CMK (cell line): ENCODE measurements at places on chromosomes 1 and 21.

DNA sequence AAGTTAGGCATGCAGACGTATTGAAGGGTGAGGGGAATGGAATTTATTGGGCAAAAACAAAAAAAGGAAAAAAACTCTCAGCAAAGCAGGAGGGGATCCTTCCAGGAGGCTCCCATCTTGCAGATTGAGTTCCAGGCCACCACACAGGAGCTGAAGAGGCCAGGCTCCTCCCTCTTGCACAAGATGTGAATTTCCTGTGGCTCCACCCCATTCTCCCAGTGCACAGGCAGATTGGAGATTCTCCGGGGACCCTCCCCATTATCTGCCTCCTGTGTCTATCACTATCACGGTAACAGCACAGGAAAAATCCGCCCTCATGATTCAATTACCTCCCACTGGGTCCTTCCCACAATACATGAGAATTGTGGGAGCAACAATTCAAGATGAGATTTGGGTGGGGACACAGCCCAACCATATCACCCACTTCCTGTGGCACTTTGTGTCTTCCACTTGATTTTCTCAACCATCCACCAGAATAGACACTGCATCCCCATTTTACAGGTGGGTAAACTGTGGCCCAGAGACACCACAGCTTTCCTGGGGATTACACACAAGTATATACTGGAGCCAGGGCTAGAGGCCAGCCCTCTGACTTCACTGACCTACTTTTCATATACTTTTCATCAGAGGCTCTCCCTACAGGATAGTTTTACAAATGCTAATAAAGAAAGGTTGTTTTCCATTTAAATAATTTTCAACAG, 18.9 kb upstream of the COL6A1 start:
- DNase-seq: no peak

DNA sequence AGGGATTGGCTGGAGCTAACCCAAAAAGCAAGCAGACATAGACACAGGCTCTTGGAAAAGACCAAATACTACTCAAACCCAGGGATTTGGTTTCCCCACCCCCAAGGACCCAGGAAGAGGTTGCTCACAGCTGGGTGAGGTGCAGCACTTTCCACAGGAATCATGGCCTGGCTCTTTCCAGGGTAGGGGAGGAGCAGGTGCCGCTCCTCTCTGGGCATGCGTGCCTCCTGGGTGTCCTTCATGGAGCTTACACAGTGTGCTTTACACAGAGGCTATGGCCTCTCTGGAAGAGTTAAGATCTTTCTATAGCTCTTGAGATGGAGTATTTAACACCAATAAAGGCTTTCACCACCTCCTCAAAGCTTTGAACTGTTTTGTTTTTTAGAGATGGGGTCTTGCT, 88.3 kb downstream of the CD58 start:
- DNase-seq: no peak

GRCh38 chr1:116907351-116907750, 2.4 kb upstream of the PTGFRN start:
- DNase-seq: no peak

- DNase-seq: no peak
Measured at GRCh38 chr1:45385302-45385701, 45.1 kb upstream of the MUTYH start.

DNA sequence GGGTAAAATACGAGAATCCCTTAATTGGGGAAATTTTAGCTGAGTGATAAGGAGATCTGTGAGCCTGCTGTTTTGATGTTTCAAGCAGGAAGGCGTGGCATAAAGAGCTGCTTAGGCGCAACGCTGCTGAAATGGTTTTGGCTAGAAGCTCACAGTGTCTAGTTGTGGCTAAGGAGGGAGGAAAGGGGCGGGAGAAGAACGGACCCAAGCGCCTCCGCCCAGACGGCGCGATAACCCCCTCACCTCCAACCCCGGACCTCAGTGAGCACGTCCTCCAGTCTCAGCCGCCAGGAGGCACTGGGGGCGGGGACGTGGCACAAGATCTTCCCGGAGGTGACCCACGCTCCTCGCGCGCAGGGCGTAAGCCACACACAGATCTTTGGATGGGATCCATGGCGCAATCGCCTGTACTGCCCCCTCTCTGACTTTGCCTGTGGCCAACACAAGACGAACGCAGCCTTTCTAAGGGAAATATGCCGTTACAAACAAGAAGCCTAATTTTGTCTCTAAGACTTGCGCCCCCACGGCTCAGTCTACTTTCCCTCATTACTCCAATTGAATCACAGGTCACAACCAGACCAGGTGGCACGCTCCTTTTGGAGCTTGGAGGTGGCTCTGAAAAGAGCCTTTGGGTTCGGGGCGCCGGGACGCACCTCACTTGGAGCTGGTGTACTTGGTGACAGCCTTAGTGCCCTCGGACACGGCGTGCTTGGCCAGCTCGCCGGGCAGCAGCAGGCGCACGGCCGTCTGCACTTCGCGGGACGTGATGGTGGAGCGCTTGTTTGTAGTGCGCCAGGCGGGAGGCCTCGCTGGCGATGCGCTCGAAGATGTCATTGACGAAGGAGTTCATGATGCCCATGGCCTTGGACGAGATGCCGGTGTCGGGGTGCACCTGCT, 23.4 kb upstream of the RNF187 start:
- DNase-seq: peak; percentile 93

DNA sequence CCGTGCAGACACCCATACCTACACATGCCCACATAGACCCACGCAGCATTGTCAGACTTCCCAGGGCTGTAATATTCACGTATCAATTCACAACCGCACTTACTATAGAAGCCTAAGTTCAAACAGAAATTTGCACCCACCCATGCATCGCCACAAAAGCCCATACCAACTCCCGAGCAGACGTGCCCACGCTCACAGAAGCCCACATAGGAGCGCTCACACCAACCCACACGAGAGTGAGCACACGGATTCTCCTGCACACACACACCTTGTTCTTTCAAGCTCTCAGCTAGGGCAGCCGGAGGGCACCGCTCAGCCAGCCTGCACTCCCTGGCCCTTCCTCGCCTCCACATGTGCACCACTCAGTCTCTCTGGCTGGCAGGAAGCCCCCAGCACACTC, 4.6 kb downstream of the MFAP2 start:
- no peak for DNase-seq
